ENCODE measurements at places on chromosomes 6 and 20.

- H3K4me1 ChIP-seq = no peaks in the 10 kb centered on the region
- H3K36me3 ChIP-seq = no peaks in the 10 kb centered on the region
- H3K27ac ChIP-seq = no peak overlapping the region
Observed at GRCh38 chr6:127582777-127583462, 5.9 kb downstream of the C6orf58 start.

GRCh38 chr20:1083431-1084080 lies 34.8 kb upstream of the PSMF1 start:
- no peaks in the 10 kb centered on the region for H3K27me3 ChIP-seq
- peak; percentile 92 for DNase-seq
- peak overlapping the region; percentile 35 for H3K4me3 ChIP-seq
- H3K27ac ChIP-seq = peak overlapping the region; percentile 91
- no peaks in the 10 kb centered on the region for H3K36me3 ChIP-seq
- H3K4me1 ChIP-seq = peaks cover 43% of the 10 kb centered on the region

GRCh38 chr6:164069350-164069990 lies 655.0 kb downstream of the QKI start:
- H3K36me3 ChIP-seq = no peaks in the 10 kb centered on the region
- H3K4me3 ChIP-seq = no peak overlapping the region
- no peak overlapping the region for H3K27ac ChIP-seq
- no peak for DNase-seq

GRCh38 chr6:55941702-55942101 lies 66.3 kb upstream of the BMP5 start:
- H3K27ac ChIP-seq = no peak overlapping the region
- no peak overlapping the region for H3K4me3 ChIP-seq
- no peaks in the 10 kb centered on the region for H3K27me3 ChIP-seq
- H3K4me1 ChIP-seq = no peaks in the 10 kb centered on the region
- H3K36me3 ChIP-seq = no peaks in the 10 kb centered on the region

DNA sequence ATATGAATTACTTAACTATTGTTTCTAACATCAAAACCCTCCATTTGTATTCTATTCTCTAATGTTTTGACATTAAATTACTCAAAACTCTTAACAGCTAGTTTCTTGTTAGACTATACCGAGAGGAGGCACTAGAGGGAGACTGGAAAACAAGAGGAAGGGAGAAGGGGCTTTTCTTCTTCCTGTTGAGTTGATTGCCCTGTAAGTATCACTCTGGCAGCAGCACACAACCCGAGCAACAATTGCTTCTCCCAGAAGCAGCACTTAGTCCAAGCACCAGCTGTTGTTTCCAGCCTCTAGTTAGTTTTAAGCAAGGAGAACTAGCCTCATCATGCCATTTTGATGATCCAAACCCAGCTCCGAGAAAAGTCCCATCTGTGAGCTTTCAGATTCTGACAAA lies 603.8 kb downstream of the PRKN start:
- H3K27me3 ChIP-seq = no peaks in the 10 kb centered on the region
- no peak overlapping the region for H3K27ac ChIP-seq
- H3K4me3 ChIP-seq = no peak overlapping the region
- H3K36me3 ChIP-seq = no peaks in the 10 kb centered on the region
- DNase-seq = no peak

- H3K27me3 ChIP-seq = no peaks in the 10 kb centered on the region
- no peak overlapping the region for H3K4me3 ChIP-seq
- DNase-seq = no peak
- 0 out of 2 replicates have a peak, but pooled peaks cover 9% of the 10 kb centered on the region for H3K4me1 ChIP-seq
Observed at GRCh38 chr20:44051661-44052000, 135.4 kb downstream of the JPH2 start.

GRCh38 chr6:5704708-5705107 lies 302.0 kb downstream of the NRN1 start:
- no peaks in the 10 kb centered on the region for H3K36me3 ChIP-seq
- no peaks in the 10 kb centered on the region for H3K4me1 ChIP-seq
- H3K4me3 ChIP-seq = no peak overlapping the region
- no peaks in the 10 kb centered on the region for H3K27me3 ChIP-seq
- no peak for DNase-seq

- H3K27me3 ChIP-seq = no peaks in the 10 kb centered on the region
- no peak overlapping the region for H3K4me3 ChIP-seq
- DNase-seq = no peak
- no peaks in the 10 kb centered on the region for H3K36me3 ChIP-seq
- H3K4me1 ChIP-seq = no peaks in the 10 kb centered on the region
- no peak overlapping the region for H3K27ac ChIP-seq
Observed at GRCh38 chr6:113121571-113121970, 735.6 kb upstream of the MARCKS start.

DNA sequence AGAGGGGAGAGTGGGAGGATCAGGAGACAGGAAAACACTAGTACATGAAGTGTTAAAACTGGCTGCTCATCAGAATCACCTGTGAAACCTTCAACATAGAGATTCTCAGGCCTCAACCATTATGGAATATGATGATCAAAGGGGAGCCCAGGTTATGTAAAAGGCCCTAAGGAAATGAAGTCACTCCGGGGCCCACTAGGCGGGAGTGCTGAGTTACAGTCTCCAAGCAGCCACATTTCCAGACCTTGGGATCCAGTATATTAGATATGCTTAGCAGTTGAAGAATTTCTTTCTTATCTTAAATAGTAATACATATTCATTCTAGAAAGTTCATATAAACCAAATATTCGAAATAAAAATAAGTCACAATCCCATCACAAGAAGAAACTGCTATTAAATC lies 476.3 kb downstream of the PRKN start:
- no peaks in the 10 kb centered on the region for H3K36me3 ChIP-seq
- no peaks in the 10 kb centered on the region for H3K4me1 ChIP-seq
- H3K27me3 ChIP-seq = no peaks in the 10 kb centered on the region

- no peak for DNase-seq
- no peak overlapping the region for H3K27ac ChIP-seq
- H3K36me3 ChIP-seq = no peaks in the 10 kb centered on the region
- no peaks in the 10 kb centered on the region for H3K4me1 ChIP-seq
- no peak overlapping the region for H3K4me3 ChIP-seq
Observed at GRCh38 chr6:170370416-170370815, 63.9 kb downstream of the FAM120B start.

DNA sequence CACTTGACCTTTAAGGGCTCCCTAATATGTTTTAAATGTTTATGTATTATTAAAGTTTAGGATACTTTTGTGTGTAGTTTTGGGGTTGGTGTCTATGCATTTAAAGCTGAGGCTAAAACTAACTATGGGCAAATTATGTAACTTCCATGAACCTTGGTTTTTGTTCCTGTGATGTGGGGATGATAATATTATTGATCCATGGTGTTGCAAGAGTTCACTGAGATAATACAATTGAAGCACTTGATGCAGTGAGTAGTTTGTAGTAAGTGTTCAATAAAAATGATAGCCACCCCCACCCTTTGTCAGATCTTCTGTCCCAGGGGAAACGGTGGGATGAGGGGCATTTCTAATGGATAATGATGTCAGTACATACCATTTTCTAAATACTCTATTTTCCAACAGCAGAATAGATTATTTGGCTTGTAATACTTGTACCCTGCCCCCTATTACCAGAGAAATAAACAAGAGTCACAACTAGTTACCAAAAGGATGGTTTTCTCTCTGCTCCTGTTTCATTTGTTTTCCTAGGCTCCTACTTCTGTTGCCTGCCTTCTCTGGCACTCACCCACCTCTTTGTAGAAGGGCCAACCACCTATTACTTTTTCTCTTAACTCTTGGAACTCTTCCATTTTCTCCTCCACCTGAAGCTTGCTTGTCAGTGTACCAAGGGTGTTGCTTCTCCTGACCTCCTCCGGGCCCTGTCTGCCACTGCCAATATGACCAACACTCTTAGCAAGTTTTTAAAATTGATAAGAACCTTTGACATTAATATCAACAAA lies 97.9 kb downstream of the RCAN2 start:
- H3K4me1 ChIP-seq = no peaks in the 10 kb centered on the region
- H3K36me3 ChIP-seq = no peaks in the 10 kb centered on the region
- H3K27ac ChIP-seq = no peak overlapping the region
- no peak for DNase-seq

DNA sequence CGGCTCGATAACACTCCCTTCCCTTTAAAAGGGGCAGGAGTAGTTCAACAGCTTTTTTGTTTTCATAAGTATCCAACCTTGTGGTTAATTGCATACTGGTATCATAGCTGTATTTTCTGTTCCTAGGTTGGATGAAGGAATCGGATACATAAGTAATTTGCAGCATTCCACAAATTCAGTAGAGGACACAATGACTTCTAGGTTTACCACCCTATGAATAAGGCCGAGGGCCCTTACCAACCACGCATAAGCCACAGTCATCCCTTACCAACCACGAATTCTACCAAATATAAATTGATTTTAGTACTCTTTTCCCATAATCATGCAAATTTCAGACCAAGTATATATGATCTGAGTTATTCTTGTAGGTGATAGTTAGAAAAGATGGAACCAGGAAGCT lies 36.3 kb downstream of the MCUR1 start:
- no peaks in the 10 kb centered on the region for H3K36me3 ChIP-seq
- no peak overlapping the region for H3K4me3 ChIP-seq
- no peak overlapping the region for H3K27ac ChIP-seq
- no peaks in the 10 kb centered on the region for H3K27me3 ChIP-seq
- H3K4me1 ChIP-seq = no peaks in the 10 kb centered on the region
- DNase-seq = no peak

- H3K36me3 ChIP-seq = no peaks in the 10 kb centered on the region
- H3K27ac ChIP-seq = no peak overlapping the region
- no peaks in the 10 kb centered on the region for H3K4me1 ChIP-seq
Observed at GRCh38 chr6:25794784-25795183, 37.1 kb downstream of the SLC17A1 start.

DNA sequence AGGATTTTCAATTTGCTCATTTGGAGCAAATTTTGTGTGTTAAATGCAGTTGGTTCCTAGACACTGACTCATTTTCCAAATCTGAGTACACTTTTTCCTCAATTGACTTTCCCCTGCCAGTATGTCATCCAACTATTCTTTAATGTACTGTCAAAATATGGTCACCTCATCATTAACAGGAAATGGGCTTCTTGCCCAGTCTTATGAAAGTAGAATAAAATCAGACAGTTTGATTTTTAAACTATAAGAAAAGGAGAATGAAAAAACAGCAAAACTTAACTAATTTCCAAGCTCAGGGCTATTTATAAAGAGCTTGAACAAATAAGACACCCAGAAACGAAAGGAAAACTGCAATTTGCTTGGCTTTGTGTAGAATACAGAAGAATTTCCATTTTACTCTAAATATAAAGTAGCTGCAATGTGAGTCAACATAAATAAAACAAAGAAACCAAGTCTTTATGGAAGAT lies 43.7 kb upstream of the RAB23 start:
- peak; percentile 31 for DNase-seq
- no peaks in the 10 kb centered on the region for H3K36me3 ChIP-seq
- no peak overlapping the region for H3K4me3 ChIP-seq
- H3K4me1 ChIP-seq = 0 out of 2 replicates have a peak, but pooled peaks cover 5% of the 10 kb centered on the region
- H3K27ac ChIP-seq = no peak overlapping the region

DNA sequence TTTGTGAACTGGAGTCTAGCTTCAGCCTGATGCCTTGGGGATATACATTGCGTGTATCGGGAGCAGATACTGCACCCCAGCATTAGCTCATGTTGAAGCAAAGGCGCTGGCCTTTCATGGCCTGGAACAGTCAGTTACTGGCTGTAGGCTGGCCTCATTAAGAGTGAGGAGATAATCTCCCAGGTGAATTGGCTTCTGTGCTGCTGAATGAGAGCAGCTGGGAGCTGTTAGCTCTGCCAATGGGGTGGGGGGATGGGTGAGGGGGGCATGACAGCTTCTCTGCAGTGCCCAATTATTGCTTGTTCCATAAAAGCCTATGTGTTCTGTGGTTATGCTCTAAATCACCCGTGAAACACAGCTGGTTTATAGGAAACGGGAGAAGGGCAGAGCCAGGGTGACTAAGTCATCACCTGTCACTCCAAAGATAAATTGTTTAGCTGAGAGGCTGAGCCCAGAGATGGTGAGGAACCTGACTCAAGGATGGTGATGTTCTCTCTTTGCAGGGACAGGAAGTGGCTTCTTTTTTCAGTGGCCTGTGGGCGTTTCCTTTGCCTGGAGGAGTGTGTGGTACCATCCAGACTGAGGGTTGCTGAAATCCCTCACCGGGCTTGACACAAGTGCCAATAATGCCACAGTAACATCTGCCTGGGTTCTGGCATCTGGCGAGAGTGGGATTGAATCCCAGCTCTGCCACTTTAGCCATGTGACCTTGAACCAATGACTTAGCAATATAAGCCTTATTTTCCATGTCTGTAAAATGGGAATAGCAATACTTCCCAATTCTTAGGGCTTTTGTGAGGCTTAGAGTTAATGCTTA lies 170.8 kb downstream of the BCAS1 start:
- no peaks in the 10 kb centered on the region for H3K27me3 ChIP-seq
- no peak overlapping the region for H3K4me3 ChIP-seq
- peak; percentile 92 for DNase-seq
- H3K27ac ChIP-seq = peak overlapping the region; percentile 57

GRCh38 chr6:4512051-4512471 lies 264.1 kb upstream of the CDYL start:
- H3K4me1 ChIP-seq = no peaks in the 10 kb centered on the region
- H3K36me3 ChIP-seq = no peaks in the 10 kb centered on the region
- no peaks in the 10 kb centered on the region for H3K27me3 ChIP-seq
- no peak for DNase-seq
- H3K4me3 ChIP-seq = no peak overlapping the region

- no peak overlapping the region for H3K27ac ChIP-seq
- H3K27me3 ChIP-seq = no peaks in the 10 kb centered on the region
- no peak overlapping the region for H3K4me3 ChIP-seq
- DNase-seq = no peak
- H3K4me1 ChIP-seq = no peaks in the 10 kb centered on the region
Observed at GRCh38 chr6:112717401-112717800, 370.3 kb downstream of the RFPL4B start.

- no peaks in the 10 kb centered on the region for H3K4me1 ChIP-seq
- H3K36me3 ChIP-seq = no peaks in the 10 kb centered on the region
- peak within 1 kb of the TSS; percentile 69 for H3K4me3 ChIP-seq
- H3K27me3 ChIP-seq = no peaks in the 10 kb centered on the region
- H3K27ac ChIP-seq = no peak within 1 kb of the TSS
Observed at GRCh38 chr20:45833030-45833882, at the start of gene SNX21. Gene SNX21, plus strand, starts transcription at chr20:45833799. Its CDS starts 121 bp downstream, at chr20:45833920.

DNA sequence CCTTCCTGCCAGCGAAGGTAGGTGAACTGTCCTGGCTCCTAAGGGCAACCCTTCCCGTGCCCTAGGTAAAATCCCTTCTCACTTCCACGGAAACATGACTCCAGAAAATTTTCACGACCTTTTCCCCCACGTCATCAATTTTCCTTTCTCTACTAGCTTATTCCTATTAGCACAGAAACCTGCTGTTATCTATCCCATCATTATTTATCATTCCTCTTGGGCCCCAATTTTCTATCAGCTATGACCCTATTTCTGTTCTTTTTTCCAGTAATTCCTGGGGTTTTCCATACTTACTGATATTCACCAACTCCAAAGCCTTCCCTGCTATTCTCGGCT lies 23.8 kb upstream of the GCM1 start:
- no peaks in the 10 kb centered on the region for H3K36me3 ChIP-seq
- H3K27me3 ChIP-seq = no peaks in the 10 kb centered on the region
- H3K27ac ChIP-seq = no peak overlapping the region
- H3K4me3 ChIP-seq = no peak overlapping the region

DNA sequence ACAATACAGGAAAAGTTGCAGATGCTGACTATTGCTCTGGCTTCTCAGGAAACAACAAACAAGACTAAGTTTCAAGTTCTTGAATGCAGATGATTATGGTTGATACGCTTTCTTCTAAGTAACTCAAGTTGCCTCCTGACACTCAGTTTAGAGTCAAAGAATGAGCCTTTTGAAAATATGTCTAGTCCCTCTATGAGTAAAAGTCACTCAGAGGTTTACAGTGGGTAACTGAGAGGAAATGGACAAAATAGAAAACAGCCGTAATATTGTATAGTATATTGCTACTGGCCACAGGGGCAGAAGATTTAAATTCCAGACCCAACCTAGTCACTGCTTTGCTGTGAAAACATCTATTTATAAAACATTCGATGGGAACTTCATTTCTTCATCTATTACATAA lies 280.0 kb upstream of the ID4 start:
- no peaks in the 10 kb centered on the region for H3K36me3 ChIP-seq
- DNase-seq = no peak
- H3K4me3 ChIP-seq = no peak overlapping the region
- H3K4me1 ChIP-seq = no peaks in the 10 kb centered on the region
